ENCODE measurements at places on chromosomes 1 and 21.
A peak's percentile ranks its signal among the peaks of the same experiment; 100 is the strongest.

- no peak for DNase-seq
Measured at GRCh38 chr1:18556364-18556763, 74.3 kb upstream of the PAX7 start.

DNA sequence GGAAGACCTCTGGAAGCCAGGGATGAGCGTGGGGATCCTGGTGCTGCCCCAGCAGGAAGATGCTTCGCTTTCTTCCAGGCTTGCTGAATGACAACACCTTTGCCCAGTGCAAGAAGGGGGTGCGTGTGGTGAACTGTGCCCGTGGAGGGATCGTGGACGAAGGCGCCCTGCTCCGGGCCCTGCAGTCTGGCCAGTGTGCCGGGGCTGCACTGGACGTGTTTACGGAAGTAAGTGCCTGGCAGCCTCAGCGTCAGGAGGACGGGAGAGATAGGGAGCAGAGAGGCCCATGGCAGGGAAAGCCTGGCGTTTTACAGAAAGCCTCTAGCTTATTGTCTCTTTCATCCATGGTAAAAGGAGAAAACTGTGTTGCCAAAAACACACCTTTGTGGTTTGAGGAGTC is 23.5 kb downstream of the PHGDH start:
- DNase-seq, result no peak

GRCh38 chr1:66890621-66891020 is 34.0 kb downstream of the DNAI4 start:
- no peak for DNase-seq

DNA sequence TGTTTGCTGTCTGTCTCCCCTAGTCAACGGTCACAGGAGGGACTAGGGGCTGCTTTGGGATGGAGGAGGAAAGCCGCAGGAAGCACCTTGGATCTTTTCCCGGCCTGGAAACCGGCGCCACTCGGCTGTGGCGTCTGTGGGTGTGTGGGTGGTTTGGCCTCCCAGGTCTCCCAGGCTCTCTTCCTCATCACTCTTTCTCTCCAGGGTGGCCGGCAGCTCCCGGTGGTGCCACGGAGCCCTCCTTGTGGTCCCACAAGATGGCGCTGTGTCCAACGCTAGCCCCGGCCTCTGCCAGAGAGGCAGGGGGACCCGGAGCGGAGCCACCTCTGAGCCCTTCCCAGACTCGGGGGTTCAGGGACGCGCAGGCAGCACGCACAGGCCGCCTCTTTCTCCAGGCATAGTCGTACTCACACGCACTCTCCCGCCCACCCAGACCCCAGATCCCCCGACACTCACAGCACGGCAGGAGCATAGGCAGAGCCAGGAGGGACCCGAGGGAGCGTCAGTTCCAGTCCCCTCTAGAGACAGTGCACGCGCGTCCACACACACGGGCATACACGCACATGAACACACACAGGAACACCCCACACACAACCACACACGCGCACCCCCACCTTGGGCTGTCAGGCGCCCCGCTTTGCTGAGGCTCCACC is 31.2 kb downstream of the CDCP2 start:
- DNase-seq, result peak; percentile 39

GRCh38 chr1:10759413-10760200 is 36.8 kb downstream of the CASZ1 start:
- DNase-seq, result no peak

- DNase-seq, result no peak
Measured at GRCh38 chr1:53621144-53621543, 117.8 kb downstream of the GLIS1 start.

DNA sequence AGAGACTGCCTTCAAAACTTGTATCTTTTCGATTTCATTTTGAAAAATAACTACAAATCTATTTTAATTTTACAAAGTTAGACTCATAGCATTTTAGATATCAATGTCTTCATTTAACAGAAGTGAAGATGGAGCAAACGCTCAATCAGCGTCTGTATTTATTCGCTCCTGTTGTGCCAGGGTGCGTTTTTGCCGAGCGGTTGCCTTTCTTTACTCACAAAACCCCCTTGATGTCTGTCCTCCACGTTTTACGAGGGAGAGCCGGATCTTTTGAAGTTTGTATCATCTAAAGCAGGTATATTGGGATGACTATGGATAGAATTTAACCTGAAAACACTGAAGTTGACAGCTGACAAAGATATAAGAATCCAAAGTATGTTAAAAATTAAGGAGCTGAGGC is 44.6 kb downstream of the MRPL39 start:
- no peak for DNase-seq

DNA sequence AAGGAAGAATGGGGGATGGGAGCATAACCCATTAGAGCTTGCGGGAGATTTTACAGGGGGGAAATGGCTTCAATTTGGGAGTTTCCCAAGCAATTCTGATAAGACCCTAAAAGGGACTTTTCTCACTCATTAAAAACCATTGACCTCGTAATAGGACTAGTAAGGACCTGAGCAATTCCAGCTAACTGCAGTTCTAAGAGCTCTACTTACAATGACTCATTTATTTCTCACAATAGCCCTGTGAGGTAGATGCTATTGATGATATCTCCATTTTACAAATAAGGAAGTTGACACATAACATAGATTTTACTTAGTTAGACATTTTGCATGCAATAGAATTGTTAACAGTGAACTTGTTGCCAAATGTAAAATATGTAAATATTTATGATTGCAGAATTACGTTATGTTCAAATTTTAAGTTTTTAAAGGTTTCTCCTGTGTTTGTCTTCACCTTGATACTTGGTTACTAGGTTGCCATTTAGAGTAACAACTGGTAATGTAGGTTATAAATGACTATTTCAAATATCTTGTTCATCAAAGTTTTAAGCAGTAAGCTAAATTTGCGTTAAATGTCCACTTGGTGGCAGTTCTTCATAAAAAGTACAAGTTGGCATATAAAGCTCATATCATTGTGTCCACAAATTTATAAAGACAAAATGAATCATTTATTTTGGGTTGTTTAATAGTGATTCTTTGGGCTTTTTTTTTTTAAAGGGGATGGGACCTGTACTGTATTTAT is 182.0 kb downstream of the PLA2G4A start:
- DNase-seq, result no peak

GRCh38 chr1:118788463-118788862 is 199.7 kb downstream of the TBX15 start:
- DNase-seq, result no peak

DNA sequence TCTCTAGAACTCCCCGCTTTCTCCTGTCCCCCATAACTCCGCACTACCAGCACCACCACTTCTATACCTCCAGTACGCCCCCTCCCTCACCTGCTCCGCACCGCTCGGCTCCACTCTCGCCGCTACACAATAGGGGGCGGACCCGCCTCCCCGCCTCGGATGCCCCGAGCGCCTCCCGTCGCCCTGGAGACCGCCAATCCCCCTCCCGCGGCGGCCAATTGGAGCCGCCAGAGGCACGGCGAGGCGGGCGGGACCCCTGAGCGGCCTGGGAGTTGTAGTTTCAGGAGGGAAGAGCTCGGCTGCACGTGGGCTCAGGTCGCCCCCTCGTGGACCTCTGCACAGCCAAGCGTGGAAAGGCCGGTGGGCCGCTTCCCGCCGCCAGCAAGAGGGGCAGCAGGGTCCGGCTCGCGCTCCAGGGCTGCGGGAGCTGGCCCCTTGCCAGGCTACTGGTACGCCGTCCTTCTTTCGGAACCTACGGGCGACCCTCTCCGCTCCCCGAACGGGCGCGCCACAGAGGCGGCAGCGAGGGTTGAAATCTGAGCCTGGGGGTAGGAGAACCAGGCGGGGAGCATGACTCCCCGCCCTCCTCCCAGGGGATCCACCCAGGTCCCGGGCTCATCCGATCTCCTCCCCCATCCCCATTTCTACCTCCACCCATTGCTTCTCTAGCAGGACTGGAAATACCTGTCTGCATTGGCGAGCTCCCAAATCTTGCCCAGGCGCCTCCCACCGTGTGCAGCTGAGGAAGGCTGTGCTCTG is at the start of gene IGSF9:
IGSF9 (minus strand) TSS at position 131 of the 759 bp plus-strand sequence. CDS start 2,159 bp downstream, outside the sequence.
- no peak for DNase-seq

DNA sequence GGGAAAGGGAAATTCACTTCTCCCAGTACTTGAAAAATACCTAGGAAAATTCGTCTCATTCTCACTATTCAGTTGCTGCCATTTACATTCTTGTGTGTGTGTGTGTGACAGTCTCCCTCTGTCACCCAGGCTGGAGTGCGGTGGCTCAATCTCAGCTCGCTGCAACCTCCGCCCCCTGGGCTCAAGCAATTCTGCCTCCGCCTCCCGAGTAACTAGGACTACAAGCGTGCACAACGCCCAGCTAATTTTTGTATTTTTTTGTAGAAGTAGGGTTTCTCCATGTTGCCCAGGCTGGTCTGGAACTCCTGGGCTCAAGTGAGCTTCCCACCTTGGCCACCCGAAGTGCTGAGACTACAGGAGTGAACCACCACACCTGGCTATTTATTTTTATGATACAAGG is 1.2 kb downstream of the SNAPIN start:
- DNase-seq, result no peak

GRCh38 chr1:14482784-14483450 is 115.6 kb upstream of the KAZN start:
- DNase-seq, result no peak
